ENCODE measurements at places on chromosomes 12 and 14.
A peak's percentile ranks its signal among the peaks of the same experiment; 100 is the strongest.

DNA sequence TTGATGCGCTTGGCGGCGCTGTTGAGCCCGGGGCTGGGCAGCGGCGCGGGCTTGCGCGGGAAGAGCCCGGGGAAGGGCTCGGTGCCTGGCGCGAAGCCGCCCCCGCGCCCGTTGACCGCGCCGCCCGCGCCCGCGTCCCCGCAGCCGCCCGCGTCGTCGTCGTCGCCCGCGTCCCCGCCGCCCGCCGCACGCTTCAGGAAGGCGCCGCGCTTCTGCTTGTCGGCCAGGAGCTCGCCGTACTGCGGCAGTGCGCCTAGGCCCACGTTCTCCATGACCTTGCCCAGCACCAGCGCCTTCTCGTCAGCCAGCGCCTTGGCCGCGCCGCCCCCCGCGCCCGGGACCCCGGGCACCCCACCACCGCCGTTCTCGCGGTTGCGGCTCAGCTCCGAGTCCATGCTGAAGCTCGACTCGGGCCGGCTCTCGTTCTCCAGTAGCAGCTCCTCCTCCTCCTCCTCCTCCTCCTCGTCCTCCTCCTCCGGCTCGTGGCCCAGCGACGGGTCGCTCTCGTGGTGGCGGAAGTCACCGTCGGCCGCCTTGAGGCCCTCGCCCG, 97.2 kb downstream of the BCL11B start:
- DNase-seq: no peak

- no peak for DNase-seq
Observed at GRCh38 chr12:27806259-27806658, 26.2 kb upstream of the MANSC4 start.

DNA sequence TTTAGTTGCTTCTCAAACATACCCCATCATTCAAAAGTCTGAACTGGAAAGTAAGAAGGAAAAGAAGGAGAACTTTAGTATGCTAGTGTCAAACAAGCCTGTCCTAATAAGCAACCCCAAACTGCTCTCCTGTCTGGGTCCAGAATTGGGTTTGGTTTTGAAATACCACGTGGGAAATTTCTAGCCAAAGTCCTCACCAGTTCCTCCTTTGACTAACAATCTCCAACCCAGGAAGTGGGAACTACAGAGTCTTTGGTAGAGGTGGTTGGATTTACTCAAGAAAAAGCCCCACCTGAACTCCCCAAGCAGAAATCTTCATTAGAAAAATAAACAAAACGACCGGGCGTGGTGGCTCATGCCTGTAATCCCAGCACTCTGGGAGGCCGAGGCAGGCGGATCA, 17.4 kb upstream of the EIF4B start:
- DNase-seq: no peak

GRCh38 chr14:36502558-36503508, 17.2 kb downstream of the NKX2-1 start:
- no peak for DNase-seq

GRCh38 chr12:132056951-132057350, 87.2 kb downstream of the DDX51 start:
- no peak for DNase-seq

DNA sequence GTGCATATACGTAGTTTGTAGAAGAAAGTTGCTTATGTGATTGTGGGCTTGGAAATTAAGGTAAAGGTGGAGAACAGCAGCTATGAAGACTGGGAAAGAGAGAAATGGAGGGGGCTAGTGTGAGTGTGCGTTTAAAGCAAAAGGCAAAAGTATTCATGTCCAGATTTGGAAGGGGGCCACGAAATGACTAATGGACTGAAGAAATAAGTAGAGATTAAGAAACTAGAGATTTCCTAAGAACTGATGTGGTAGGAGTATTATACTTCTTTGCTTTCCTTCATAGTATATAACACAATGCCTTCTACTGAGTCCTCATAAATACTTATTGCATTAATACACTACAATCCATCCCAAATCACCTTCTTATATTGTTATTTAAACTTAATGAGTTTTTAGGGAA, 298.6 kb upstream of the NOVA1 start:
- peak; percentile 21 for DNase-seq

DNA sequence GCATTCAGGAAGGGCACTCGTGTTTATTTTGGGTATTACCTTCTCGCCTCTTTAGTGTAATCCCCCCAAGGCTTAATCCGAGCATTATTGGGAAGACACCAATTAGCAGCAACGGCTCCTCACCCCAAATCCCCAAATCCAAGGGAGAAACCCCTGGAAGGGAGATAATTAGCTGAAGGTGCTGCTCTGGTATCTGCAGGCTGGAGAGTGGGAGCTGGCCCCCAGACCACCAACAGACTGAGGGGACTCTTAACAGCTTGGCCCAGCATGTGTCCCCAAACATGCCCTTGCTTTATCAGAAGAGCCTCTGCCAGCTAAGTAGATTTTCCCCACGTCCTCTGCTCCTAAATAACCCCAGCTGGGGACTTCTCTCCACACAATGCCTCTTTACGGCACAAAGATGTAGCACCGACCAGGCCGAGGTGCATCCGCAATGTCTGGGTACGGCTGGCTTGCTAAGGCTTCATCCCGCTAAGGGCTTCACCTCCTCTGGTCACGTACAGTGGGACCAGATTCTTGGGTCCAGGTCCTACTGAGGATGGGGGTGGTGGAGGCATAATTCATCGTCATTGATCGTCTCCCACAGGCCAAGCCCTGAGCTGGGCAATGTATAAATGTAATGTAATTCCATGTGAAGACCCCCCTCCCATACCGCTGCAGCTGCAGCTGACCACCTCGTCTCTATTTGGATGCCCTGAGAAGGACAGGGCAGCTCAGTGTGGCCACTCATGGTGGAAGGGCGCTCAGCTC, 123.7 kb upstream of the GSC start:
- DNase-seq: no peak

DNA sequence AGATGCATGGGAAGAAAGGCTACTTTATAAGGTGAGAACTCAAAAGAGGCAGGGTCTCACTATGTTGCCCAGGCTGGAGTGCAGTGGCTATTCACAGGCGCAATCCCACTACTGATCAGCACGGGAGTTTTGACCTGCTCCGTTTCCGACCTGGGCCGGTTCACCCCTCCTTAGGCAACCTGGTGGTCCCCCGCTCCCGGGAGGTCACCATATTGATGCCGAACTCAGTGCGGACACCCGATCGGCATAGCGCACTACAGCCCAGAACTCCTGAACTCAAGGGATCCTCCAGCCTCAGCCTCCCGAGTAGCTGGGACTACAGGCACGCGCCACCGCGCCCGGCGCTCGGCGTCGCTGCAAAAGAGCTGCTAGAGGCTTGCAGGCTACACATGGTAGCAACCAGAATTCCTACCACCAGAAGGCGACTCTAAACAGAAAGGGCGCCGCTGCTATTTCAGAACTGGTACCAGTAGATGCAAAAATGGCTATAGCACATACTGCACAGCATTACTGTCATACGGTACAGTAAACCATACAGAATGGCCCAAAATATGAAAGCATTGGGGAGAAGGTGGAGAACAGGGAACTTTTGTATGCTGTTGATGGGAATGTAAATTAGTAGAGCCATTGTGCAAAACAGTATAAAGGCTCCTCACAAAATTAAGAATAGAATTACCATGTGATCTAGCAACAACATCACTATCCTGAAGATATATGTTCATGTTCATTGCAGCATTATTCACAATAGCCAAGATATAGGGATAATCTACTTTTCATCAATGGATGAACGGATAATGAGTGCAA, 1.2 kb upstream of the NEMF start:
- DNase-seq: peak; percentile 82
